ENCODE measurements at places on chromosomes 1 and 21.

DNA sequence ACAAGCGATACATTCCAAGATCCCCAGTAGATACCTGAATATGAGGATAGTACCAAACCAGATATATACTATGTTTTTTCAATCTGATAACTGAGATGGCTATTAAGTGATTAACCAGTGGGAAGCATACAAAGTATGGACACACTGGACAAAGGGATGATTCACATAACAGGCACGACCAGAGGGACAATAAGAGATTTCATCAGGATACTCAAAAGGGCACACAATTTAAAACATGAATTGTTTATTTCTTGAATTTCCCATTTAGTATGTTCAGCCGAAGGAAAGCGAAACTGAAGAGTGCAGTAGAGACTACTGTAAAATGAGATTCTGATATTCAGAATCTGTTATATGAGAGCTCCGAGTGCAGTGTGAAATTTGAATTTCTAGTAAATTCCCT lies 10.6 kb downstream of the ZZZ3 start:
- DNase-seq: no peak

DNA sequence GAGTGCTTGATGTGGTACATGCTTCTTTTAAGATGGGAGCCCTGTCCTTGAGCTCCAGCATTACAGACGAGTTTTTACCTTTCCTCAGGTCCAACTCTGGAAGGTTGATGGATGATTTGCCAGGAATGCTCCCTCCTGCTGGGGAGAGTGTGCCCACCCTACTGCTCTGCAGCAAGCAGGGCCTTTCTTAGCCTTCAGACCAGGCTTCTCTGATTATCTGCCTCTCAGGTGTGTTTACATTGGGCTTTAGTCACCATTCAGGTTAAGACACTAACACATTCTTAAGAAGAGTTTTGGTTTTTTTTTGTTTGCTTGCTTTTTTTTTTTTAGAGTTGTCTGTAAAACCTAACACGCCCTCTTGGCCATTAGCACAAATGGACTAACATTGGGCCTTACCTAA lies 301.8 kb downstream of the KCNT2 start:
- no peak for DNase-seq

DNA sequence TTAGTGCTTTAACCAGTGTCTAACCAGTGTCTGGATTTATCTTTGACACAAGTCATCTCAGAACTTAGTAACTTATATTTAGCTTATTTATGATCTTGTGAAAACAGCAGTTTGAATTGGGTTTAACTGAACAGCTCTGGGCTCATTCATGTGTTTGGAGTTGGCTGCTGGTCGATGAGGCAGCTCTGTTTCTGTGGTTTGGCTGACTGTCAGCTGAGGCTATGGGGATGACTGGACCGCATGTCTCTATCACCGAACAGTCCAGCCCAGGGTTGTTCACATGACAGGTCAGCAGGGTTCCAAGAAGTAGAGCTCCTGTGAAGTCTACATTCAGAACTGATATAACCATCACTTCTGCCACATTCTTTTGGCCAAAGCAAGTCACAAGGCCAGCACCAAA lies 29.1 kb upstream of the C21orf91 start:
- no peak for DNase-seq

GRCh38 chr1:95353194-95353593 lies 119.2 kb downstream of the RWDD3 start:
- DNase-seq: no peak

GRCh38 chr21:44925378-44925755 lies 4.7 kb upstream of the ITGB2 start:
- DNase-seq: no peak

- DNase-seq: peak; percentile 74
Measured at GRCh38 chr1:209755926-209756614, at the start of gene TRAF3IP3. Gene TRAF3IP3 (plus strand): TSS chr1:209756053. CDS start chr1:209760040, 3,987 bp downstream.

DNA sequence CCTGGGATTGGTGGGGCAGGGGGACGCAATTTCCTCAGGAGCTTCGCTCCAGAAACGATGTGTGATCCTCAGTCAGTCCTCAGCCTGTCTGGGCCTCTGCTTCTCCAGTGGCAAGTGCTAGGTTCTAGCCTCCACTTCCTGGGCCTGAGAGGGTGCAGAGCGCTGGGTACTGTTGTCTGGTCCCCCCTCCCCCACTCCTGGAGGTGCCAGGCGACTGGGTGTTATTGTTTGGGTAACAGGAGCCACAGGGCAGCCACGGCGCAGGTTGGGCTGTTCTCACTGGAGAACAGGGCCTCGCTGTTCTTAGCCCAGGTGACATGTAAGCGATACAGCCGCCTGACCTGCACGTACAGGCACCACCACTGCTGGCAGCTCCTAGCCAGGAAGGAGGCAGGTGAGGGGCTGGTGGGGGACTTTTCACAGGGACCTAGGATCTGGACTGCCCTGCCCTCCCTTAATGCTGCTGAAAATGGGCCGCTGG lies 2.1 kb downstream of the RPS6KA1 start:
- no peak for DNase-seq

DNA sequence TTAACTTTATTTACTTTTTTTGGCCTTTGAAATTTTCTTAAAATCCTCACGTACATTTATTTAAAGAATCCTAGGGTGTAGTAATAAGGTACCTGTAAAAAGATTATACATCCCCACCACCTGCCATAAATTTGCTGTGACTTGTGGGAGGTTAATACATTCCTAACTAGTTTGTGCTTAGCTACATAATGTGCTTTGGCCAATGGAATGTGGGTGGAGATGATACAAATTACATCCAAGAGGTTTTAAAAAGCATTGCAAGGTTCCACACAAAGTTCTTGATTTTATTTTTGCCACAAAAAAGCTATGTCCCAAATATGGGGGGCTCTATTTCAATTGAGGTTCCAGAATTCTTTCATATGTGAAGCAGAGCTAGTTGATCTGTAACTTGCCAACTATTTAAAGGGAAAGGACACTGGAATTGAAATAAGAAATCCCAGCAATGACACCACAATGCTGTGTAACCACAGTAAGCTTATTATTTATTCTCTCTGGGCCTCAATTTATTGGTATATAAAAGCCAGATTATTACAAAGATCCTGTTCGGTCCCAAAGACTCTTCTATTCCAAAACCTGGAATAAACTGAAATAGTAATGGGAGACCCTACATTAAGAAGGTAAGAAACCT lies 15.7 kb downstream of the ASPM start:
- no peak for DNase-seq

- peak; percentile 19 for DNase-seq
Measured at GRCh38 chr21:14602382-14602958, 56.4 kb upstream of the SAMSN1 start.

GRCh38 chr1:48093147-48093546 lies 96.0 kb upstream of the TRABD2B start:
- DNase-seq: no peak

DNA sequence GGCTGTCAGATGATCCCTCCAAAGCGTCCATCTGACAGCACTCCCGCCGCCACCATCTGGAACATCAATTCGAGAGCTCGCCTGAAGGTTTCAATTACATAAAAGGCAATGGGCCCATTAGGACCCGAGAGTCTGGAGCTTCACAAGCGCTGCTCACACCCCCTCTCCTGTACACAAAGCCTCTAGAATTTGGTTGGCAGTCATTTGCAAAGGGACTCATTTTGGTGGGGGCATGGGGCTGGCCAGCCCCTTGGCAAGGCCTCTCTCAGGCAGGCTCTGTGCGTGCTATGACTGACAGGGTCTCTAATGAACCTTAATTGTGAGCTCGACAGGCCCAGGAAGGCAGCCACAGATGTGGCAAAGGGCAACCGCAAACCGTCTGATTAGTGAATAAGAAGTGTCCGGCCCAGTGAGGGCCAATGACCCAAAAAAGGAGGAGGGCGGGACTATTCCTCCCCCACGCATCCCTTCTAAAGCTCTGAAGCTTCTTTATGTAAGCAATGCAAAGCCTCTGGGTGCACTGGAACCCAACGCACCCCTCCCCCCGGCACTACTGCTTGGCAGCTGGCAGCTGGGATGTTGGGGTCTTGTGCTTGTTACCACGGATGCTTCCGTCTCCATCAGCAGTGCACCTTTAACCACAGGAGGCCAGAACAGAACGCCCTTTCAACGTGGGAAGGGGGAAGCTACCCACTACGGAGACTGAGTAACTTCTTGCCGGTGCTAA lies 79.4 kb downstream of the CAPZB start:
- DNase-seq: no peak

- DNase-seq: no peak
Measured at GRCh38 chr1:56477164-56478111, 101.9 kb downstream of the PLPP3 start.

DNA sequence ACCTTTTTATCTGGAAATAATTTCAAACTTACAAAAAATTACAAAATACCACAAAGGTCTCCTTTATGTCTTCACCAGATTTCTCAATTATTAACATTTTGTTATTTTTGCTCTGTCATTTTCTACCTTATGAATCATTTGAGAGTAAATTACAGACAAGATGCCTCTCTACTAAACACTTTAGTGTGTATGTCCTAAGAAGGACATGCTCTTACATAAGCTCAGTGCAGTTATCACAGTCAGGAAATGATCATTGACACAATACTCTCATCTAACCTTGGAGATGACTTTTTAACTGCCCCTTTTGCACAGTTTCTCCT lies 378.9 kb upstream of the RUNX1 start:
- peak; percentile 48 for DNase-seq

DNA sequence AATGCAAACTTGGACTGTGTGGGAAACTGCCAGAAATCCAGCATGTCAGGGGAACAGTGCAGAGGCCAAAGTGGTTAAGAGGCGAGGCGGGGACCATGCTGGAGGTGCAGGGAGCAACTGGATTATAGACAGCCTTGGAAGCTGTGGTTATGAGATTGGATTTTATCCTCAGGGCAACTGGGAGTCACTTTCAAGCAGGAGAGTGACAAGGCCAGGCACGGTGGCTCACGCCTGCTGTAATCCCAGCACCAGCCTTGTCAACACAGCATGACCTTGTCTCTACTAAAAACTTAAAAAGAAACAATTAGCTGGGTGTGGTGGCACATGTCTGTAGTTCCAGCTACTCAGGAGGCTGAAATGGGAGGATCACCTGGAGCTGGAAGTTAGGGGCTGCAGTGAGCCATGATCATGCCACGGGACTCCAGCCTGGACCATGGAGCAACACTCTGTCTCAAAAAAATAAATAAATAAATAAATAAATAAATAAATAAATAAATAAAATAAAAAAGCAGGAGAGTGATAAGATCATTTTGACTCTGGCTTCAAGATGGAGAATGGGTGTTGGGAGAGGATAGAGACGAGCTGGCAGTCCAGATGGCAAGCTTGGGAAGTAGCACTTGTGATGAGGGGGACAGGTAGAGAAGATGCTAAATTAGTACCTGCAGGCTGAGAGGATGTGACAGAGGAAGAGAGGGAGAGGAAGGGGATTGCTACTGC lies 3.5 kb downstream of the HAPLN2 start:
- DNase-seq: no peak

DNA sequence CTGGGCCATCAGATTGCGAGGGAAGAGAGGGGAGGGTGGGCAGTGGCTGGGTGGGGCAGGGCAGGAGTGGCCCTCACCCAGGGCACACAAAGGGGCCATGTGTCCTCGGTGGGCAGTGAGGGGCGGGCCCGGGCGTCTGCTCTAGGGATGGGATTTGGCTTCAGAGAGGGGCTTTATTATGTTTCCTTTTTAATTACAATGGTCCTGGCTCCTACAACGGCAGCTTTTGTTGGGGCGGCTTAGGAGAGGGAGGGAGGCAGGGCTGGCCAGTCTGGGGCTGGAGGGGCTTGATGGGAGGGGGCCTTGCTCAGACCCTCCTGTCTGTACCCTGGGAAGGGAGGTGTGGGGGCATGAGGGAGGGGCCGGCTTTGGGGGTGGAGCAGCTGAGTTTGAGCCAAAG lies 102.8 kb upstream of the WNT4 start:
- DNase-seq: no peak

DNA sequence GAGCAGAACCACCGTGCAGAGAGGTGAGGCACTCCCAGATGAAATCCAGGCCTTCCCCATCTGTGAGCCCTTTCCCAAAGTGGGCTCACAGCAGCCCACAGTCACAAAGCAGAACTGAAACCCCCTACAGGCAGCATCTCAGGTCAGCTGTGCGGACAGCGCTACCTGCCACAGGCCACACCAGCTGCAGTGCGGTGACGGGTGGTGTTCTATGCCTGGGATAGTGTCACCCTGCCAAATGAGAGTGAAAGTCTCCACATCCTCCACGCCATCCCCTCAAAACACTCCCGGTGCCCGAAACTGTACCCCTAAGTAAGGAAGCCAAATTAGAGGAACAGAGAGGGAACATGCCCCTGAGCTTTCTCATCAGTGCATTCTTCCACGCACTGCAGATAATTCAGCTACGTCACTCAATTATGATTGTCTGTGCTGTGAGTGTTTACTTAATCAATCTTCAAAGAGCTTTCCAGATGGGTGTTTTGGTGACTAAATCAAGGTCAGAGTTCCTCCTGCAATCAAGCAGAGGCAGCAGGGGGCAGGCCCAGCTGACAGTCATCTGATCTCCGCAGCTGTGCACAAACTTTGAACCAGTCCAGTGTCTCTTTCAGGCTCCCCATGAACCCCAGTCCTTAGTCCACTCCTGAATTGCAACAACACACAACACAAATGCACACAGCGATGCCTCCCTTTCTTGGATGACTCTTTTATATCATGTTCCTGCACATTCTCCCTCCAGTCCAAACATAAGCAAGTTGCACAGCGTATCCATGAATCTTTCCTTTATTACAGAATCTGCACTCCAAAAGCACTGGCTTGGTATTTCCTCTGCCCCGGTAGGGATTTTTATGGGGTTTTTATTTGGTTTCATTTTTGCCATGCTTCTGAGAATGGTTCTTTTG lies 150.0 kb downstream of the TOMM20 start:
- peak; percentile 96 for DNase-seq

GRCh38 chr1:81409262-81409661 lies 391.5 kb upstream of the ADGRL2 start:
- no peak for DNase-seq

DNA sequence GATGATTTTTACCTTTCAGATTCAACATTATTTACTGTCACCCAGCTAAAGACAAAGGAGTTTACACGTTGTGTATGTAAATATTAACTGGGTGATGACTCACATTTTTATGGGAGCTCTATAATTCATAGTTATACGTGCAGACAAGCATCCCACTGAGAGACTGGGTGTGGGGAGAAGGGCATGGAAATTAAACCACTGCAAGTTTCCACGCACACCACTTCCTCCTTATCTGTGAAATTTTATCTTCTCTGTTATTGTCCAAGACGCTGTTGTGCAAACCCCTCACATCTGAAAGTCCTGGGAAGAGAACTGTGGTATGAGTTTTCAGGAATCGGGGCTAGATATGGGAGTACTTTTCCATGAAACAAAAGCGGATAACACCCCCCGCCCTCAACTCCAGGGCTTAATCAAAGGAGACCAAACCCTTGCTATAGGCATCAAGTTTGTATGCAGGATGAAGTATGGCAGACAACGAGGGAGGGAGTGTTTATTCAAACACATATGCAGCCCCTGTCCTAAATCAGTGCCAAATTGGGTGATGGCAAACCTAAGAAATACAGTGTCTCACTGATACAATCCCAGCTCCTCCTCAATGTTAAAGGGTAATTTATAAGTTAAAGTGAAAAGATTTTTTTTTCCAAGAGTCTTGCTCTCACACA lies 23.3 kb upstream of the DPT start:
- no peak for DNase-seq
